Activated CD8-positive, alpha-beta memory T cell treated with anti-CD3 and anti-CD28 coated beads for 1 hour (primary cell): ENCODE measurements at places on chromosomes 1 and 21.

DNA sequence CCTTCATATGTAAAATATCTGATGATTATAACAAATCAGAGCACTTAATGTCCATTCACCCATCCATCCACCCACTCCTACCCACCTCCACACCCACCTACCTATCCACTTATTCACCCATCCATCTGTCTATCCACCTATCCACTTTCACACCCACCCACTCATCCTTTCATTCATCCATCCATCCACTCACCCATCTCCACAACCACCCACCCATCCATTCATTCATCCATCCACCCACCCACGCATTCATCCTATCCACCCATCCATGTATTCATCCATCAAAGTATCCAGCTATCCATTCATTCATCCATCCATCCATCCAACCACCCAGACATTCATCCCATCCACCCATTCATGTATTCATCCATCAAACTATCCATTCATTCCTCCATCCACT, 466.1 kb downstream of the AJAP1 start:
- no peak for DNase-seq

GRCh38 chr1:199399996-199400724, 627.4 kb upstream of the NR5A2 start:
- DNase-seq, result no peak

- no peak for DNase-seq
Measured at GRCh38 chr1:244207935-244208244, 156.8 kb downstream of the ZBTB18 start.

DNA sequence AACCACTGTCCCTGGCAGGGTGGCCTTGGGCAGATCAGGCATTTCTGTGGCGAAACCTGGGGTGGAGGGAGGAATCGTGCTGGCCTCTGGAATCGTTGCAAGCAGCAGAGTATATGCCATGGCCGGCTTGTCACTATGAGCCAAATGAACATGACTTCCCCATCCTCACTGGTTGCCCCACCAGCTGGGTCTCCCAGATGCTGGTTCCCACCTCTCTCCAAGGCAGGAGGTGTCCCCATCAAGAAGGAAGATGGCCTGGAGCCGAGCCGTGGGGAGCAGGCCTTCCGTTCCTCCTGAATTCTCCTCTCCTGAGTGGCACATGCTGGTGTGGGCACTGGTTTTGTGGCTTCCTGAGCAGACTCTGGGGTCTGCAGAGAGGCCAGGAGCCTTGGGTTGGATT, 60.2 kb upstream of the ACTRT2 start:
- DNase-seq, result no peak

DNA sequence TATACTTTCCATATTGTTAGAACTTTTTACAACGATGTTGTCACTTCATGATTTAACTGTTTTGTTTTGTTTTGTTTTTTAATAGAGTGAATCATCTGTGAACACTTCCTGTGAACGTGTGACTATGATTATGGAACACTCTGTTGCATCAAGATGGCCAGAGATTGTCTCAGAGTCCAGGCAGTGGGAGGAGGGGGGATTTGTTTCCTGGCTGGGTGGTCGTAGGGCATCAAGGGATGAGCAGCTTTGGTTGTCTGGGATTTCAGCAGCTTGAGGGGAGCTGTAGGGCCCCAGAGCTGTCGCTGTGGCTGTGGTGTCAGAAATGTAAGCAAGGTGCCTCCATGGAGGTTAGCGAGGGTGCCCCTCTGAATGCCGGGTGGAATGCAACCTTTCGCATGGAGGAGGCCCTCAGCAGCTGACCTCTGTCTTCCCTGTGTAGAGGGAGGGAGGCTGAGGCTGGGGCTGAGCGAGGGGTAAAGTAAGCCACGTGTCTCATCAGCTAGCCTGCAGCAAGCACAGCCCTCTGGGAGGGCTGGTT, 21.4 kb downstream of the NEK2 start:
- DNase-seq, result no peak

GRCh38 chr1:202143011-202143767, 1.3 kb downstream of the ARL8A start:
- DNase-seq, result no peak

DNA sequence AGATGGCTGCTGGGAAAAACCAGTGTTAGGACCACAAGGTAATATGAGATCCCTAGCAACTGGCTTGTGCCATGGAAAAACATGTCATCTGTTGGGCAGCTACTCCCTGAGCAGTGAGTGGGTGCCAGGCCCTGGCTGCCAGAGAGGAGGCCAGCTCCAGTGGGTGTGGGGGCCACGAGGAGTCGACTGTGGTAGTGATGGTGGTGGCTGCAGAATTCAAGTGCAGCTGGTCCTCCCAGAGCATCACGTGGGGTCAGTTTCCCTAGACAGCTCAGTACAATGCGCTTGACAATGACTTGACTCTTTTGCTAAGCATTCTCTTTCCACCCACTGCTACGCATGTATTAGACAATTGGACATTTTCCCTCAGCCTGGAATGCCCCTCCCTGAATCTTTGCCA, 14.5 kb upstream of the CDC42 start:
- DNase-seq, result no peak

DNA sequence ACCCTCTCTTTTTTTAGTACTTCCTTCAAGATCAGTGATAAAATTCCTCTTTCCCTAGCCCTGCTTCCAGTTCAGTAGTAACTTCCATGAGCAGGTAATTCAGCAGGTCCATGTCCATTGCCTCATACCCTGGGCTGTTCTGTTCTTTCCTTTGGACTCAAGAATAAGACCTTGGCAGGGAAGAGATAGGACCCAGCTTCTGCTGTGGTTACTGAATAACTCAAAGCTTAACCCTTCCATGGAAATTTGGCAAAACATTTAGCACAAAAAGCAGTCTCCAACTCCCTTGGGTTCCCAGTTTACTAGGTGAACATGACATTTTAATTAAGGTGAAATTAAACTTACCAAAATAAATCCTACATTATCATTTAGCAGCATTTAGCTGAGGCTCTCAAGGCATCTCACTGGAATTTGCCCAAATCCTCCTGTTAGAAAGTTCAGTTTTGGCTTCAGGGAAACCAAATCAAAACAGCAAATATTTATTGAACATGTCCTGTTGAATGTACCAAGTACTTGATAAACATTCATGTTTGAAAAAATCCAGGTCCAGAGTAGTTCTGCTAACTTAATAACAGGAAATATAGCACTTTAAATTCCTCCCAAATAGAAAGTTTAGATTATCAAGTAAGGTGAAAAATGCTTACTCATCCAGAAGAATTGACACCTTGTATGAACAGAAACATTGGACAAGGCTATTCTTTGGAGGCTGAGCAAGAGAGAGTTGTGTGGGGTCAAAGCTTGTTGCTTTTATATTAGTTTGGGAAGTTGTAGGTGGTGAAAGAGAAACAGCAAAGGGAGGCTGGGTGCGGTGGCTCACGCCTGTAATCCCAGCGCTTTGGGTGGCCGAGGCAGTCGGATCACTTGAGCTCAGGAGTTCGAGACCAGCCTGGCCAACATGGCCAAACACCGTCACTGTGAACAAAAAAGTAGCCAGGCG, 8.4 kb upstream of the SERPINC1 start:
- no peak for DNase-seq

DNA sequence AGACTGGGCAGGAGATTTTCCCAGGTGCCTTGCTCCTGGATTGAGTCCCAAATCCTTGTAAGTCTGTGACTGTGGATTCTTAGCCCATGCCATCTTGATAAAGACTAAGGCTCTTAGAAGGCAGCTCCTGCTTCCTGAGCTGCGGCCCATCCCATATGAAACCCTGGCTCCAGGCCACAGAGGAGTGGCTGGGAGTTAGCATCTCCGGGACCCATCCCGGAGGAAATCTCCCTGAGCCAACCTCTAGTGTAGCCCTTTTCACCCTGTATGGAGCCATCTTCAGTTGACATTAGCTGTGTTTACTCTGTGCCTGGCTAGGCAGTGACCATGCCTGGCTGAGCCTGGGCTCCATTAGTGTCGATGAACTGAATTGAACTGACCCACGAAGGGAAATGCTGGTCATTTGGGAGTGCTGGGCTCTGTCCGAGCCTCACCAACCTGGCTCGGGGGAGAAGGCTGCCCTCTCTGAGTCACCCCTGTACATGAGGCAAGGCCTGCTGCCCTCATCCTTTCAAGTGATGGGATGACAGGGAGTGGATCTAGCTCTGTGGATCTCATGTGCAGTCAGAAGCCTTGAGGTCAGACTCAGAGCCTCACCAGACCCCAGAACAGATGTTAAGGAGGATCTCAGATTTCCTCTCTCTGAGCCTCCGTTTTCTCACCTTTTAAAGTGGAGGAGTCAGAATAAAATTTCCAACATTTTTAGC, 37.5 kb downstream of the LGR6 start:
- no peak for DNase-seq

DNA sequence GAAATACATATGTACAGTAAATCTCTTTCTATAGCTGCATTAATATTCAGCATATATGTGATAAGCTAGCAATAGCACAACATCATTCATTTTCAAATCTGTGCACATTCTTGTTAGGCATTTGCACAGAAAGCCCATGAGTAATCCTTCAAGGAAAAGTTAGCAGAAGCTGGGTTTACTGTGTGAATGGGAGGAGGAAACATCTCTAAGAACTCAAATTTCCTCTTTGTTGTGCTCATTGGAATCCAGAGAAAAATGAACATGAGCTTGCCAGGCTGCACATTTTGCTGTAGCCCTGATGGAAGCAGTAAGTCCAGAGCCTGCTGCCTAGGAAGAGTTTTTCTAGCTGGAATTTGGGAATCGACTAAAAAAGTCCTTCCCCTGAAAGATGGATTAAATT, 214.2 kb upstream of the FOXD3 start:
- DNase-seq, result no peak

GRCh38 chr1:46523496-46524353, 27.7 kb downstream of the KNCN start:
- no peak for DNase-seq

DNA sequence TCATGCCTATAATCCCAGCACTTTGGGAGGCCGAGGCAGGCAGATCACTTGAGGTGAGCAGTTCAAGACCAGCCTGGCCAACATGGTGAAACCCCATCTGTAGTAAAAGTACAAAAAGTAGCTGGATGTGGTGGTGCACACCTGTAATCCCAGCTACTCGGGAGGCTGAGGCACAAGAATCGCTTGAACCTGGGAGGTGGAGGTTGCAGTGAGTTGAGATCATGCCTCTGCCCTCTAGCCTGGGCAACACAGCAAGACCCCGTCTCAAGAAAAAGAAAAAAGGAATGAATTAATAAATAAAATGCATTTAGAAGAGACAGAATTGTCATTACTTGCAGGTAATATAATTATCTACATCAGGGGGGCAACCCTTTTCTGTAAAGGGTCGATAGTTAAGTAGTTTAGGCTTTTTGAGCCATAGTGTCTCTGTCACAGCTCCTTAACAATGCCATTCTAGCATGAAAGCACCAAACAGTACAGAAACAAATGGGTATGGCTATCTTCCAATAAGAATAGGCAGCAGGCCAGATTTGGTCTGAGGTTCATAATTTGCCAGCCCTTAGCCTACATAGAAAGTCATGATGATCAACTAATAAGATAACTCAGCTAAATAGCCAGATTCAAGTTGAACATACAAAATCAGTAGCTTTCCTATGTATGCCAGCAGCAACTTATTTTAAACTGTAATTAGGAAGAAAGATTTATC, 56.8 kb downstream of the RPRD2 start:
- DNase-seq, result no peak

- DNase-seq, result no peak
Measured at GRCh38 chr1:62407398-62408009, 29.3 kb upstream of the USP1 start.

GRCh38 chr21:37341254-37341960, 25.2 kb upstream of the DYRK1A start:
- no peak for DNase-seq

DNA sequence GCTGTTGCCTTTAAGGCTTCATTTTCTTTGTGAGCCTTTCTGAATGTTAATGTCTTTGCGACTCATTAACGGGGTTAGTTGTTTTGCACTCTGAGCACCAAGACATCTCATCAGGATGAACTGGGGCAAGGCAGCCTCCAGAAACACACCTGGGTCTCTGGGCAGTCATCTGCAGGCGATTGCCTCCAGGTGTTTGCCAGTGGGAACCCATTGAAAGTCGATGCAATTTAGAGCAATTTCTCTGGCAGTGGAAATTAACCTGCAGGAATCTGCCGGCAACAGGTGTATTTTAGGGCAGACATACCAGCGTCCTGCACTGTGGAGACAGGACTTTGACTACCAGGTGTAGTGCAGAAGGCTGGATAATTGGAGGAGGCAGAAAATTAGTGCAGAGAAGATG, 661.0 kb upstream of the PTBP2 start:
- no peak for DNase-seq

GRCh38 chr1:115925467-115925866, 50.8 kb upstream of the SLC22A15 start:
- DNase-seq, result no peak

GRCh38 chr1:29523136-29523535, 286.8 kb downstream of the PTPRU start:
- DNase-seq, result no peak

- no peak for DNase-seq
Measured at GRCh38 chr1:58426918-58427317, 119.6 kb downstream of the OMA1 start.

- DNase-seq, result no peak
Measured at GRCh38 chr1:202649553-202650392, 60.5 kb downstream of the SYT2 start.

DNA sequence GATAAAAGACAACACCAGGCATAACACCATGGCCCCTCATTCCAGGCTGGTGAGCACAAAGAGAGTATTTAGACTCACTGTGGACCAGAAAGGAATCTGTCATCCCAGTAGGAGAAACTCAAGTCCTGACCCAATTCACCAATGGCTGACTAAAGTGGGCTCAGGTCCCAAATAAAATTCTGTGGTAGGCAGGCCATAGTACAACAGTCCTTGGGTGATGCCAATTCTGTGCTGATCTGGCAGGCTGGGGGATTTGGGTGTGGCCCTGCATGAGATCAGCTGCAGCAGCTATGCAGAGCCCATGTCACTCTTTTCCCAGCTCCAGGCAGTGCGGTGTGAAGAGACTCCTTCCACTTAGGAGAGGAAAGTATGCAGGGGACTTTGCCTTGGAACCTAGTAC, 245.1 kb downstream of the LBR start:
- DNase-seq, result no peak

DNA sequence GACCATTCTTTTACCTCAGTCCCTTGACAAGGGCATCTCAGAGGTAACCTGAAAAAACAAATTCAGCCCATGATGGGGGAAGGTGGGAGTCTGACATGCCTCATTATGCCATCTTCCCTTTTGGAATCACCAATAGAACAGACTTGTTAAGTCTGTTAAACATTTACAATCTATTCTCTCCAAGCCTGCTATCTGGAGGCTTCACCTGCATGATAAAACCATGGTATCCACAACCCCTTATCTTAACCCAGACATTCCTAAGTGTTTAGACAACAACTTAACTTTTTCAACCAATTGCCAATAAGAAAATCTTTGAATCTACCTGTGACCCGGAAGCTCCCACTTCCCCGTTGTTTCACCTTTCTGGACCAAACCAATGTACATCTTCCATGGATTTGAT, 233.0 kb upstream of the CACYBP start:
- DNase-seq, result no peak

- DNase-seq, result no peak
Measured at GRCh38 chr1:95304803-95305202, 70.8 kb downstream of the RWDD3 start.

- no peak for DNase-seq
Measured at GRCh38 chr1:213066363-213066762, 15.3 kb downstream of the RPS6KC1 start.

GRCh38 chr1:221633841-221634409, 108.0 kb downstream of the DUSP10 start:
- no peak for DNase-seq
